ENCODE measurements at places on chromosomes 13 and 19. TPM values are rescaled to one million over a fixed set of nuclear protein-coding genes. Genes with fewer than 3 reads are reported as not detected.

Gene KRTDAP
- not detected for total RNA-seq

Gene VAV1
- 8.5 TPM for total RNA-seq

DNA sequence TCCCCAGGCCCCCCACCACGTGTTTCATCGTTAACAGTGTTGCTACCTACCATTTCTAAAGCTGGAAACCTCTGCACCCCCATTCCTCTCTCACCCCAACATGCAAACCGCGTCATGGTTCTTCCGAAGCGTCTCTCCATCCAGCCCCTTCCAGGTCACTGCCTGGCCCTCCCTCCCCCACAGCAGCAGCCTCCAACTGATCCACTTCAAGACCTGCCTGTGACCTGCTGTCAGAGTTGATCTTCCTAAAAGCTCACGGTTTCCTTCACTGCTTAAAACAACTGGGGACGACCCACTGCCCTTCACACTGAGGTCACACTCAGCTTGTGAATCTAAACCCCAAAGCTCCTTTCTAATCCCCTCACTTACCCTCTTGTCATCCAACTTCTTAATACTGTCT is 47.7 kb downstream of the STK24 start:
- H3K4me1 ChIP-seq = peaks cover 3% of the 10 kb centered on the region
- H3K27me3 ChIP-seq = no peaks in the 10 kb centered on the region
- no peak overlapping the region for H3K4me3 ChIP-seq
- H3K36me3 ChIP-seq = no peaks in the 10 kb centered on the region
- no peak overlapping the region for H3K27ac ChIP-seq

GRCh38 chr19:42125536-42125935 is 6.7 kb downstream of the POU2F2 start:
- H3K27ac ChIP-seq = no peak overlapping the region
- no peaks in the 10 kb centered on the region for H3K27me3 ChIP-seq
- H3K4me3 ChIP-seq = no peak overlapping the region
- no peaks in the 10 kb centered on the region for H3K4me1 ChIP-seq

DNA sequence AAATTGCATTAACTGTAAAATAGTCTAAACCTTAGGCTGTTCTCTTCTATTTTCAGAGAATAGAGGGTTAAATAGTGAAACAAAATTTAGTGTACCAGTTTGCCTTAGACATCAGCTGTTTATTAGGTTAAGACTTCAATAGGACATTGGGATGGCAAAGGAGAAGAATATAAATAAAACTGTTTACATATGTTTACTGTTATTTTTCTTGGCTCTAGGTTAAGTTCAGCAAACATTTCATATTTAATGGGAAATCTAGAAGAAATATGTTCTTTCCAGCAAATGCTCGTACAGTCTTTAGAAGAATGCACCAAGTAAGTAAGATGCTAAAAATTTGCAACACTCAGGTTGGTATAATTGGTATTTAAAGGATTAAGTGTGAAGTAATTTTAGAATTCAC is 76.5 kb upstream of the TEX29 start:
- no peak for DNase-seq
- H3K4me3 ChIP-seq = no peak overlapping the region
- H3K36me3 ChIP-seq = no peaks in the 10 kb centered on the region
